ENCODE measurements at places on chromosomes 6 and 20.

- no peak for DNase-seq
These were observed 77.6 kb upstream of the BACH2 start for GRCh38 chr6:90374201-90374600.

- DNase-seq: no peak
These were observed 118.3 kb upstream of the ECI2 start for GRCh38 chr6:4253604-4254231.

DNA sequence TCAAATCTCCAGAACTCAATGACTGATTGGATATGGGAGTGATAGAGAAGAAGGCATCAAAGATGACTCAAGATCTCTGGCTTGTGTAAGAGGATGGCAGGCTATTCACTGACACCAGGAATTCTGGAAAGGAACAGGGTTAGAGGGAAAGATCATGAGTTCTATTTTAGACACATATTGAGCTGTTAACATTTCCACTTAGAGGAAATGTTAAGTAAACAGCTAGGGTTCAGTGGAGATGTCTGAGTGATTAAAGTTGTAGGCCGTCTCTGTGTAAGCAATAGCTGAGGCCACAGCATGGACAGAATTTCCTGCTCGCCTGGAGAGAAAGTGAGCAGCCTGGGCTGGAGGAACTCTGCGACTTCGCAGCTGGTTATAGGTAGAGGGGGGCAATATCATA, 21.0 kb downstream of the ZC3H12D start:
- DNase-seq: no peak

- no peak for DNase-seq
These were observed 6.2 kb downstream of the CEP250 start for GRCh38 chr20:35461620-35462019.

GRCh38 chr6:97717086-97717485, 434.1 kb upstream of the MMS22L start:
- no peak for DNase-seq

DNA sequence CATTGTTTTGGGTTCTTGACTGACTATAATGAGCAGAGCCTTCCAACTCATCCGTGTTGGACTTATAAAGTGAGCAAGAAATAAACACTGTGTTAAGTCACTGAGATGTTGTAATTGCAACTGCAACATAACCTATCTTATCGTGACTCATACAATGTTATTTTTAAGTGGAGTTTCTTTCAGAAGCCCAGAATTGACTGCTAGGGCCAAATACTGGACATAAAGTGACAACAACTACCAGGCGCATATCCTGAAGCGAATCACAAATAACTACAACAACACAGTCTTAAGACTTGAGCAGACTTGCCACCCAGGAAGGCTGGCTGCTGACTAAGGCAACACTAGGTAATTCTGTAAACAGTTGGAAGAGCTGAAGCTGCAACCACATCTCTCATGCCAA, 326.6 kb downstream of the COL12A1 start:
- DNase-seq: no peak

DNA sequence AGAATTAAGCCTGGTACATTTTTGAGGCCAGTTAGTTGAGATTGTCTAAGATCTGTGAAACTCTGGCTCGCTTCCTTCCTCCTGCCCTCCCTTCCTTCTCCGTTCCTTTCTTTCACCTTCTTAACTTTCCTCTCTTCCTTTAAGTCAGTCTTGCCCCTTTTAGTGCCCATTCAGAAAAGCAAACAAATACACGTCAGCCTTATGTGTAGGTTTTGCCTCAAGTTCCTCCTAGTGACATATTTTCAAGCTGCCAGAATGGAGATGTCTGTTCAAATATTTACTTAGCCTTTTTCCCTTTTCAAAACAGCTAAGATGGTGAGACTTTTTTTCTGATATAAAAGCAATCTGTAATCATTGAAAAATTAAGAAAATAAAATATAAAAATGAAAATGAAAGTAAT, 178.4 kb downstream of the FARS2 start:
- DNase-seq: no peak

- no peak for DNase-seq
These were observed 41.7 kb upstream of the KLHL31 start for GRCh38 chr6:53707108-53707897.

DNA sequence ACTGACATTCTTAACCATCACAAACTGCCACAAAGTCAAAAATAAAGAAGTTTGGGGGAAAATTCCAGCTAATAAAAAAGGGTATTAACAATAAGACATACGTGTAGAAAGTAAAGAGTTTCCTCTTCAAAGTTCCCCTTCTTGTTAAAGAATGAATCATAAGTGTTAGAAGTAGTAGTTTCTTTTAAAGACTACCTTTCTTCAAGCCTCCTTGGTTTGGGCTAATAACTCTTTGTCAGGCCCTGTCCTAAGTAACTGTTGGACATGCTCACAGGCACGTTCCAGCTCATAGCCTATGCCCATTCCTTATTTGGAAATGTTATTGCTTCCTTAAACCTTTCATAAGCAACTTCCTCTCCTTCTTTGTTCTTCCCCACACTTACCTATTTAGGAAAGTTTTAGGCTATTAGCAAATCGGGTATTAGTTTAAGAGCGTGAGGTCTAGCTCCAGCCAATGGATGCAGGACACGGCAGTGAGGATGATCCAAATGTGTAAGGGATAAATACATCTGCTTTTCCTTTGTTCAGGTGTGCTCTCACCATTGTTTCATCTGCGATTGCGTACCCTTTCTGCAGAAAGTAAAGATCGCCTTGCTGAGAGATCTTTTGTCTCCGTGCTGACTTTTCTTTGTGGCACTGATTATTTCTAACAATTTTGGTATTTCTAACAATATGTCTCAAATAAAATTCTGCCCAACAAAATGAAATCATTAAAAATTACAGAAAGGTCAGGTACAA, 64.9 kb downstream of the CHD6 start:
- no peak for DNase-seq

DNA sequence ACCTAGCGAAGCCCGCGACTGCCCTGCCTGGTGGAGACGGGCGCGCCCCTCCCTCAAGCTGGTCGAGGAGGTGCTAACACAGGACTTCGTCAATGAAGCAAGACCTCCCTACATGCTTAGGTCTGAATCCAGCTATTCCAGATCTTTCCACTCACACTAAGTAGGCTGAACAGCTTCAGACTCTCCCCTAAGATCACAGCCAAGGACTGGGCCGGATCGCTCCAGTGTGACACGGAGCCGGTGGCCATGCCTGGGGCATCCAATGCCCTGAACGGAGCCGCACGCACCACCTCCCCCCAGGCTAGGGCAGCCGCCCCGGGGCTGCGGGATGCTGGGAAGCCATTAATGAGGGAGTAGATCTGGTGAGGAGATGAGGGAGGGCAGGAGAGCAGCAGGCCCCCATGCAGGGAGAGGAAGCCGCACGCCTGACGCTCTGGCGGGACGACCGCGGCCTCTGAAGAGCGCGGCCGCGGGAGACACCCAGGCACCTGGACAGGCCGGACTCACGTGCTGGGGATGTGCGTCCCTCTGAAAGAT, 200.0 kb downstream of the WDR27 start:
- DNase-seq: no peak

DNA sequence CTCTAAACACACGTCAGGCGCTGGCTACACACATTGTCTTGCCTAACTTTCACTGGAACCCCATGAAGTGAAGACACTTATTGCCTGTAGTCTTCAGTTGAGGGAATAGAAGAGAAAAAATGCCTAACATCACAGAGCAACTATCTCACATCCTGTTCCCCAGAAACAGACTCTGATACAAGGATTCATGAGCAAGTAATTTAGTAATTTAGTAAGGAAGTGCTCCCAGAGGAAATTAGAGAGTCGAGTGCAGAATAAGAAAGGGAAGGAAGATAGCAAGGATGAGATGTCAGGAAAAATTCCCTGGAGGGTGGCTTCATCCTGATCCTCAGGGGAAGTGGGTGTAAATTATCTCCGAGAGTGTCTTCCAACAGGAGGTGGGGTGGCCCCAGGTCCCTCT, 104.0 kb downstream of the FOXA2 start:
- DNase-seq: no peak

DNA sequence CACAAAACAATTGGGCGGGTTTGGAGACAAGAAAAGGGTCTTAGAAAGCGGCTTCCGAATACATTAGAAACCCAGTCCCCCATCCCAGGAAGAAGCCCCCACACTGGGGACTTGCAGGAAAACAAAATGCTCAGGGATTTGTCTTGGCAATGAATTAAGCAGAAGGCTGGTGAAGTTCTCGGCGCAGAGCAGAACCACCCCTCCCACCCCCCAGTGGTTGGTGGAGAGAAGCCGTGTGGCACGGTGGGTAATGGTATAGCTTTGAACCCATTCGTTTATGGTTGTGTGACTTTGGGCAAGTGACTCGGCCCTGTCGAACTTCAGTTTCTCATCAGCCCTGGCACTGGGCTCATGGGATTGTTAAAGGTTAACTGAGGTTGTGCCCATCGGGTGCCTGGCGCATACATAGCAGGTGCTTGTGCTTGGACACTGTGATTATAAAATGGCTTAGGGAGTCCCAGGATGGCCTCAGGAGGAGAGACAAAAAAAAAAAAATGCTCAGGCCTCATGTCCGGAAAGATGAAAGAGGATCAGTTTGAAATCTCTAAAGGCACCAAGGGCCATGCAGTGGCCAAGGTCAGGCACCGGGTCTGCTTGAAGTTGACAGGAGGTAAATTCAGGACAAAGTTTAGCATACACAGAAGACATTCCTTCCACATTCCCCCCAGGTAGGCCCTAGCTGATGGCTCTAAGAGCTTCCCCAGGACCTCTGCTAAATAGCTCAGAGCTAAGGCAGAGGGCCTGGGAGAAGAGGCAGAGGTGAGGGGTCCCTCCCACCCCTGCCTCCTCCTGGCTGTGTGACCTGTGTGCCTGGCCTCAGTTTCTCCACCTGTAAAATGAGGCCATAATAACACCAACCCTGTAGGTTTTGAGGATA, 120.1 kb upstream of the PTPN1 start:
- DNase-seq: no peak

GRCh38 chr6:170134031-170134470, 156.8 kb downstream of the DLL1 start:
- no peak for DNase-seq

GRCh38 chr6:67916399-67916798, 718.7 kb upstream of the ADGRB3 start:
- DNase-seq: no peak

DNA sequence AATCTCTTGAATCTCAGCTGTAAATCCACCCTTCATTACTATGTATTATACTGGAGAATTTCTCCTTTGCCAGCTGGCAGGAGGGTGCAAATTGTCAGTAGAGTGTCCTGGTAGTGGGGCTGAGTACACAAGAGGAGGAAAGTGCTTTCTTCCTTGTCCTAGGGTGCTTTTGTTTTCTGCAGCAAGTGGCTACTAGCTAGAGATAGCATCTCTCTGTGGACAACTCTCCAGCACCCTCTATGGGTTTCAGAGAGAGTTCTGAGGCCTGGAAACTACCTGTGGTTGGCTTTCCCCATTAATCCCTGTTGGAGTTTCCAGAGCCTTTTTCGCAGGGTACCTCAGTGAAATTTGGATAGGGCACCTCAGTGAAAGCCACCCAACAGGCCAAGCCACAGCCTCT, 422.5 kb upstream of the RGS17 start:
- DNase-seq: no peak

DNA sequence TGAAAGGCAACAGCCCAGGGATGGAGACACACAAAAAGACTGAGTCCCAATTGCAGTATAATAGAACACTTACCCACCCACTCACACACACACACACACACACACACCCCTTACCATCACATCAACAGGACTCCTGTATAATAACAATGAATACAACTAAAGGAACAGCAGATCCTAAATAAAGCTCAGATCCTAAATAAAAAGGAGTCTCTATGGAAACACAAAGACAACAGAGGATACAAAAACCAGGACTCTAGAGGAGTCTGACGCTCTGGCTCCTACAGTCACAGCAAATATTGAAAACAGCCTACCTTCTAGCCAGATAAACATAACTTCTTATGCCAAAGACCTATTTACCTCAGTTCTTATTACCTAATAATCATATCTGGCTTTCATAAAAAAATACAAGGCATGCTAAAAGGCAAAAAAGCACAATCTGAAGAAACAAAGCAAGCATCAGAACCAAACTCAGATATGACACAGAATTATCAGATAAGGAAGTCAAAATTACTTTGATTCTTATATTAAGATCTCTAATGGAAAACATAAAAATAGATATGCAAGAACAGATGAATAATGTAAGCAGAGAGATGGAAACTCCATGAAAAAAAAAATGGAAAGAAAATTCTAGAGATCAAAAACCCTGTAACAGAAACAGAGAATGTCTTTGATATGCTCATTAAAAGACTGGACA, 134.9 kb downstream of the MMUT start:
- no peak for DNase-seq

DNA sequence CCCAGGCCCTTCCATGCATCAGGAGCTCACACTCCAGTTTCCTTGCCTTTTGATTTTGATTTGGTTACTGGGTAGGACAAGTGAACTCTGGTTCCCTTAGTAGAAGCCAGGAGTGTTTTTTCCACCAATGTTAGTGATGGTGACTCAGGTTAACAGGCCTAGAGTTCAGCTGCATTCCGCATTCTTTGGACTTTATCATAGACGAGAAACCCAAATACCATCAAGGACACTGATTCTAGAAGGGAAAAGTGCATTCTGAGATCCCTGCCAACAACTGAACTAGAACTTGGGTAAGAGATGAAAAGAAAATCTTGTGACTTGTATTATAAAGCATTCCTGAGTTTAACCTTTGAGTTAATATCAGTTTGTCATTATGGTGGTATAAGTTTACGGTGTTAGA, 8.9 kb downstream of the GSS start:
- no peak for DNase-seq

DNA sequence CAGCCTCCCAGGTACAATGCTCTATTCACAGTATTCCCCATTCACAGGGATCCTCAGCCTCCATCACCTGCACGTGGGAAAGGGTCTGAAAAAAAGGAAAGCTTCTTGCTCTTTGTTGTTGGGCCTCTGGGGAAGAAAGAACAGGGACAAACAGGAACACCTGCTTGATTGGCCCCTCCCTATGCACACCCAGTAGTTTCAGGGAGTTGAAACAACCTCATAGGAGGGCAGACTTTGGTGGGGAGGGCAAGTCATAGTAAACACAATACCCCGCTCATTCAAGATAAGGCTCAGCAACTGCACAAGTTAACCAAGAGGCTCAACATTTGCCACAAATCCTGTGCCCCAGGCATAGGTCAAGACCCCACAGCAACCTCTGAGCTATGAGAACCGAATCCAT, 1.7 kb downstream of the GHRH start:
- no peak for DNase-seq

DNA sequence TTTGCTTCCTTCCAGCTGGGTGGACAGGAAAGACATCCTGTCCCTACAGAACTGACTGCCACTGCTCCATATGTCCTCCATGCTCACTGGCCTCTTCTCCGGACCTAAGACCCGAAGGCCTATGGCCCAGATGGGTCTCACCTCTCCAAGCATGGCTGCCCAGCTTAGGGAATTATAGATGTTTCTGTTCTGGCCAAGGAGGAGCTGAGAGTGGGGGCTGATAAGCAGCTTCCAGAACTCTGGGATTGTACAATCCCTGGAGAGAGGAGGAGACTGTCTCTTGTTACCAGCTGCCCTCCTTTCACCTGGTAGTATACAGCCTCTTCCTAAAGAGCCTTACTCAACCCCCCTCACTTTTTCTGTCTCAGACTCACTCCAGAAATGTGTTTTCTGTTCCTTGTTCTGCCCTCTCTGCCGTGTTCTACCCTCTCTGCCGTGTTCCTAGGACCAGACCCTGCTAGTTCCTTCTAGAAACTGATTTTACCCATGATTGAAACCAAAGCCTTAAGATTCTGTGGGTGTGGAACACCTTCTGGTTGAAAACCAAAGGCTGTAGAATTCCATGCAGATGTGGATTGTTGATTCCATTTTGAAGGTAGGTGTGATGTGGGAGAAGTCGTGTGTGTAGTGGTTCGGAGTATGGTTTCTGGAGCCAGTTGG, 28.7 kb downstream of the ANKS1A start:
- DNase-seq: no peak

Measured in CD4-positive, alpha-beta T cell treated with Interleukin-15 for 4 hours (primary cell).